ENCODE measurements at places on chromosomes 12 and 14.
A peak's percentile ranks its signal among the peaks of the same experiment; 100 is the strongest.

GRCh38 chr14:98651037-98651436, 621.0 kb downstream of the BCL11B start:
- no peaks in the 10 kb centered on the region for H3K36me3 ChIP-seq
- H3K27ac ChIP-seq = no peak overlapping the region
- DNase-seq = no peak
- no peaks in the 10 kb centered on the region for H3K27me3 ChIP-seq
- no peaks in the 10 kb centered on the region for H3K4me1 ChIP-seq
- no peak overlapping the region for H3K4me3 ChIP-seq

GRCh38 chr12:96892104-96892503, 15.0 kb upstream of the NEDD1 start:
- no peak overlapping the region for H3K27ac ChIP-seq
- no peak overlapping the region for H3K4me3 ChIP-seq
- H3K4me1 ChIP-seq = no peaks in the 10 kb centered on the region
- no peaks in the 10 kb centered on the region for H3K36me3 ChIP-seq

- H3K27me3 ChIP-seq = no peaks in the 10 kb centered on the region
- peak overlapping the region; percentile 25 for H3K27ac ChIP-seq
- H3K4me3 ChIP-seq = no peak overlapping the region
- H3K4me1 ChIP-seq = peaks cover 6% of the 10 kb centered on the region
- peaks cover 10% of the 10 kb centered on the region for H3K36me3 ChIP-seq
These were observed 14.2 kb downstream of the ZFYVE21 start for GRCh38 chr14:103729496-103730448.

DNA sequence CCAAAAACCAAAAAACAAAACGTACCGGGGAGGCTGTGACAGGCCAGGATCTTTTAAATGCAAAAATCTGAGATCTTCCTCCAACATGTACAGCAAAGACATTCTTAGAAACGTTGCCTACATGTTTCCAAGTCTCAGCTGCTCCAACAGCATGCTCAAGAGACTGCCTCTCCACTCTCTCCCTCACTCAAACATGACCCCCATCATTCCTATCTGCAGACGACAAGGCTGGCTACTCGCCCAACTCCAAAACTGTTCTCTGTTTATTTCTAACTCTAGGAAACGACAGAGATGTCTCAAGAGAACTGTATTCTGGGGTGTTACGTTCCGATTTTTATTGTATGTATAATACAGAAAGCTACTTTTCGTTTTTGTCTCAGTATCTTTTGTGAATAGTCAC, 57.5 kb upstream of the TMCC3 start:
- DNase-seq = no peak
- H3K36me3 ChIP-seq = no peaks in the 10 kb centered on the region
- no peak overlapping the region for H3K4me3 ChIP-seq
- no peaks in the 10 kb centered on the region for H3K27me3 ChIP-seq
- peaks cover 9% of the 10 kb centered on the region for H3K4me1 ChIP-seq

DNA sequence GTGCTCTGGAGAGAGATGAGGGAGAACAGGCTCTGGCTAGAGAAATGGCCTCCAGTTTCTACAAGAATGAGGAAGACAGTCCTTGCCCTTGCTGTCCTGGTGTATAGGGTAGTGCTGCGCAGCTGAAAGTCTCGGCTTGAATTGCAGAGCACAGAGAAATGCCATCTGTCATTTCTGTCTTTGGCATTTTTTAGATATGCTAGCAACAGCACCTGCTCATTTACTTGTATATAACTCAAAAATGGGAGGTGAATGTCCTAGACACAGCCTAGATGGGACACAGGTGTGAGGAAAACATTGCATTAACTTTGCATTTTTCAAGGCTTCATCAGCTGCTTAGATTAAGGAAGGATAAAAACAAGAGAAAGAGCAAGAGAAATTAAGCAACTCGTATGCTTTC, 35.8 kb downstream of the GPR19 start:
- H3K27ac ChIP-seq = peak overlapping the region; percentile 51
- no peaks in the 10 kb centered on the region for H3K27me3 ChIP-seq

GRCh38 chr12:57869298-57869926, 22.9 kb upstream of the CTDSP2 start:
- DNase-seq = no peak
- H3K27me3 ChIP-seq = peaks cover 30% of the 10 kb centered on the region
- H3K4me3 ChIP-seq = no peak overlapping the region
- H3K27ac ChIP-seq = no peak overlapping the region
- peaks cover 4% of the 10 kb centered on the region for H3K4me1 ChIP-seq

DNA sequence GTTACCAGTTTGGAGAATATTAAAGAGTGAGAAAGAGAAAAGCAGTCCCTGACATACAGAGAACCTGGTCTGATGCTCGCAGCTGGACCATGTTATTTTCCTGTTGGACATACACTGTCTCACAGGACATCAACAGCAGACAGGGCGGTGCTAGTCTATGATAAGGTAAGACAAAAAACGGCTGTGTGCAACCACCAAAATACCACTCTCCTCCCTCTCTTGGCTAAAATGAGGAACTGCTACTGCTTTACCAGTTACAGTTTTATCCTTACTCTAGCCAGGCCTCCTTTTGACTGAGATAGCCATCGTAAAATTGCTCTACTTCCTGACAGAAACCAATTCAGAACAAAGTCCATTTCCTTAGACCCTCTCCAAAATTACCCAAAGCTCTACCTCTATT, 47.0 kb upstream of the ERGIC2 start:
- no peak for DNase-seq
- no peak overlapping the region for H3K4me3 ChIP-seq
- H3K27me3 ChIP-seq = peaks cover 34% of the 10 kb centered on the region
- H3K4me1 ChIP-seq = no peaks in the 10 kb centered on the region
- no peak overlapping the region for H3K27ac ChIP-seq

- H3K27ac ChIP-seq = no peak overlapping the region
- H3K36me3 ChIP-seq = no peaks in the 10 kb centered on the region
- peaks cover 11% of the 10 kb centered on the region for H3K4me1 ChIP-seq
- peaks cover 21% of the 10 kb centered on the region for H3K27me3 ChIP-seq
- peak overlapping the region; percentile 84 for H3K4me3 ChIP-seq
- no peak for DNase-seq
These were observed 1.7 kb downstream of the VSIG10 start for GRCh38 chr12:118102070-118102469.

DNA sequence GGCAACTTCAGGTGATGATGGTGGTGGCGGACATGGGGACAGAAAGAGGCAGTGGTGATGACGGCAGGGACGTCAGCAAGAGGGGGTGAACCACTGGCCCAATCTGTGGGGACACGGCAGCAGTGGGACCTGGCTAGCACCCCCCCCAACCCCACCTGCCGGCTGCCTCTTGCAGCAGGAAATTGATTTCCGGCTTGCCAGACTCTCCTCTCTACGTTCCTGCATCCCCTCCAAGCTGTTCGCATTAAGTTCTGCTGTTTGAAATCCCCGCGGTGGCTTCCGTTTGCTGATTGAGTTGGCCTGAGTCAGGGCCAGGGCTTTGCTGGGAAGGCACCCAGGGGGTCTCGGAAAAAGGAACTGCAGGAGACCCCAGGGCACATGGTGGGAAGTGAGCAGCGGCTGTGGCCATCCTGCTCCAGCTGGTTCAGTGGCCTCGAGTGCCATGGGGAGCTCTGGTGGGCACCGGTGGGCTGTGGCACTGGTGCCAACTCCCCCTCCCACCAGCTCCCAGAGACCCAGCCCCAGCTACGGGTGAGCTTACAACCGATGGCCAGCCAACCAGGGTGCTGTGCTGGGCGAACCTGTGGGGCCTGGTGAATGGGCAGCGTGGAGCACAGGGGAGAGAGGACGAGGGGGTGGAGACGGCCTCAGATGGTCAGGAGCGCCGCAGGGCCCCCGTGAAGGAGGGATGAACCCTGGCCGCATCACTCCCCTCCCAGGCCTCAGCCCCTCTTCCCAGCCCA, 14.6 kb upstream of the NUDT14 start:
- H3K4me3 ChIP-seq = peak overlapping the region; percentile 50
- peaks cover 56% of the 10 kb centered on the region for H3K27me3 ChIP-seq
- peaks cover 19% of the 10 kb centered on the region for H3K4me1 ChIP-seq
- H3K36me3 ChIP-seq = peaks cover 4% of the 10 kb centered on the region
- no peak overlapping the region for H3K27ac ChIP-seq
- no peak for DNase-seq

DNA sequence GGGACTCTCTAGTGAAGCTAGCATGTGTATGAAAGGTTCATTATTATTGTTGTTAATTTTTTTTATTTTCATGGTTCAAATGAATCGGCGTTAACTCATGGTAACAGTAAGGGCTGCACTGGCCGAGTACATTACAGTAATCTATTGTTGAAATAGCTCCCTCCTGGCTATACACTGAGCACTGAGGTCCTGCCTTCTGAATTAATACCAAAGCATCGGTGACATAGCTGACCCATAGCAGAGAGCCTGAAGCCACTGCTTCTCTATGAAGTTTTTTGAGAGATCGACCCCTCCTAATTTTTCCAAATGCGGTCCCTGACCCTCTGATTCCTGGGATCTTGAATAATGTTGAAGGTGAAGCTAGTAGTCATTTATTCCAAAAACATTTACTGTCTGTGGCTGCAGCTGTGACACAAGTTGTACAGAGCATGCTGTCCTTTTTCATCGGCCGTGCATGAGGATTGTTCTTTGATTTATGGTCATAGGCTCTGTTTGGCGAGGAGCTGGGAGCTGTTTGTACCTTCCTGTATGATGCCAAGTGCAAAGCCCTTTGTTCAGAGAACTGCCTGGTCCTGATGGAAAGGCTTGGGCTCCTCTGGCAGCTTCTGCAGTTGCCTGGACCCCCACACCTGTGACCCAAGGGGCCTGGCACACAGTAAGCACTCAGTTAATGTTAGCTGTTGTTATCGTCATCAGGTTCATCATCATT, 486.5 kb downstream of the EGLN3 start:
- no peaks in the 10 kb centered on the region for H3K36me3 ChIP-seq
- DNase-seq = no peak
- H3K4me1 ChIP-seq = no peaks in the 10 kb centered on the region
- no peaks in the 10 kb centered on the region for H3K27me3 ChIP-seq
- H3K27ac ChIP-seq = no peak overlapping the region

GRCh38 chr14:68534276-68534675, 258.6 kb downstream of the ZFP36L1 start:
- H3K36me3 ChIP-seq = peaks cover under 1% of the 10 kb centered on the region
- H3K27me3 ChIP-seq = no peaks in the 10 kb centered on the region
- no peak overlapping the region for H3K4me3 ChIP-seq
- peaks cover 7% of the 10 kb centered on the region for H3K4me1 ChIP-seq
- no peak overlapping the region for H3K27ac ChIP-seq

- H3K36me3 ChIP-seq = no peaks in the 10 kb centered on the region
- H3K4me3 ChIP-seq = no peak overlapping the region
- H3K4me1 ChIP-seq = no peaks in the 10 kb centered on the region
- no peaks in the 10 kb centered on the region for H3K27me3 ChIP-seq
These were observed 321.1 kb downstream of the NOVA1 start for GRCh38 chr14:26276757-26277156.

- no peak overlapping the region for H3K27ac ChIP-seq
- H3K36me3 ChIP-seq = no peaks in the 10 kb centered on the region
- no peaks in the 10 kb centered on the region for H3K4me1 ChIP-seq
- DNase-seq = peak; percentile 48
- H3K4me3 ChIP-seq = no peak overlapping the region
These were observed 39.2 kb downstream of the EFCAB11 start for GRCh38 chr14:89915114-89915878.

DNA sequence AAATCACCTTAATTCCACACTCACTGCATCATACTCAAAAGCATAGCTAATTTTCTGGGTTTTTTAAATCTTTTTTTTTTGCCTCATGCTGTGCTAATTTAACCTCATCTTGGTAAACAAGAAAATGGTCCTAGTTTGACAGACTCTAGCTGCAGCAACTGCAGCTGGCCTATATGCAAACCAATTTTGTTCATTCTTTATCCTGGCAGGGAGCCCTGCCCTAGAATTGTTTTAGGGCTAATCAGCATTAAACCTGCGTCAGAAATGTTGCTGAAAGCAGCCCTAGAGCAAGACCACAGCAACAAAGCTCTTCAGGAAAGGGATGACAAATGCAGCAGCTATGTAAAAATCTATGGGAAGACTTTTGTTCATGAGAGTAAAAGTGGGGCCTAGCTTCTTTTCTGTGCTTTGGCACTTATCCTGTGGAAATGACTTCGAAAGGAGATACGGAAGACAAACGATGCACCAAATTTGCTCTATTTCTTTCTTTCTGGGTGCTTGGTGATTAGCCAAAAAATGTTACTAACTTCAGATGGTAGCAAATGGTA, 72.2 kb downstream of the DENND5B start:
- H3K27me3 ChIP-seq = no peaks in the 10 kb centered on the region
- DNase-seq = no peak
- no peaks in the 10 kb centered on the region for H3K36me3 ChIP-seq

DNA sequence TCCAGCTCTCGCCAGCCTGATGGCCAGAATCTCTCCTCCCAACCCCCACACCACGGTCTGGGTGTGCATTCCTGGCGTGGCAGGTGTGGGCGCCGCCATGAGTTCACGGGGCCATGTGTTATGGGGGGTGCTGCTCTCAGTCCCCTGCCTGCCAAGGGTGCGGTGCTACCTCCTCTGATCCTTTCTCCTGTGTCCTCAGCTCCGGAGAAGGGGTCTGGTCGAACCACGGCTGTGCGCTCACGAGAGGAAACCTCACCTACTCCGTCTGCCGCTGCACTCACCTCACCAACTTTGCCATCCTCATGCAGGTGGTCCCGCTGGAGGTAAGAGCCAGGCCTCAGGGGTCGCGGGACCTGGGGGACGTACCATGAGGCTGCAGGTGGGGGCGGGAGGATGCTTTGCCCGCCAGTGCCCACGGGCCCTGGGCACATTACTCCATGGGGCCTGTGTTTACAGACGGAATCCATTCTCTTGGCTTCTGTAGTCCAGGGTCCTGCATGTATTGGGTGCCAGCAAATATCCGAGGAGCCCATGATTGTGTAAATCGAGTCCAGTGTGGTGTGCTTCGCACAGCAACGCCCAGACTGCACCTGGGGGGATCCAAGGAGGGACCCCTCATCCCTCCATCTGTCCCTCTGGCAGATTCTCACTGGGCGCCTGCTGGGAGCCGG, 130.8 kb downstream of the ADGRD1 start:
- no peak for DNase-seq
- peaks cover 27% of the 10 kb centered on the region for H3K27me3 ChIP-seq
- H3K4me3 ChIP-seq = no peak overlapping the region
- no peaks in the 10 kb centered on the region for H3K36me3 ChIP-seq
- no peak overlapping the region for H3K27ac ChIP-seq
- H3K4me1 ChIP-seq = no peaks in the 10 kb centered on the region

DNA sequence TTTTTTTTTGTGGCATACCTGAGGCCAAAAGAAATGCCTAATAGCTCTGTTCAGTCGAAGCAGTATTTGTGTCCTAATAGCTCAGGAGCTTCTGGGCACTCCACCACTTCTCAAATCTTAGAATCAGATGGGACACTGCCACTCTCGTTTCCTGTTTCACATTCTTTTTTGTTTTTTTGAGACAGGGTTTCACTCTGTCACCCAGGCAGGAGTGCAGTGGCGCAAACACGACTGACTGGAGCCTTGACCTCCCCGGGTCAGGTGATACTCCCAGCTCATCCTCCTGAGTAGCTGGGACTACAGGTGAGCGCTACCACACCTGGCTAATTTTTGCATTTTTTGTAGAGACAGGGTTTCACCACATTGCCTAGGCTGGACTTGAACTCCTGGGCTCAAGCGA, 52.7 kb downstream of the SPPL3 start:
- H3K36me3 ChIP-seq = peaks cover 7% of the 10 kb centered on the region
- no peak overlapping the region for H3K4me3 ChIP-seq
- DNase-seq = no peak
- no peaks in the 10 kb centered on the region for H3K27me3 ChIP-seq

- H3K36me3 ChIP-seq = no peaks in the 10 kb centered on the region
- no peak for DNase-seq
- H3K27ac ChIP-seq = no peak overlapping the region
These were observed 313.7 kb downstream of the ADAMTS20 start for GRCh38 chr12:43238281-43238680.

GRCh38 chr12:24900196-24900595, 48.7 kb downstream of the BCAT1 start:
- H3K27ac ChIP-seq = no peak overlapping the region
- DNase-seq = no peak
- H3K36me3 ChIP-seq = no peaks in the 10 kb centered on the region
- H3K27me3 ChIP-seq = peaks cover 24% of the 10 kb centered on the region
- peaks cover 10% of the 10 kb centered on the region for H3K4me1 ChIP-seq

All from central memory CD8-positive, alpha-beta T cell (primary cell).